Naive thymus-derived CD8-positive, alpha-beta T cell (primary cell): ENCODE measurements at places on chromosomes 11 and 22. TPM values are rescaled to one million over a fixed set of nuclear protein-coding genes. Genes with fewer than 3 reads are reported as not detected.

Gene FOLH1
- not detected for total RNA-seq

Gene KRTAP5-2
- not detected for total RNA-seq

Gene MS4A8
- total RNA-seq, result not detected

DNA sequence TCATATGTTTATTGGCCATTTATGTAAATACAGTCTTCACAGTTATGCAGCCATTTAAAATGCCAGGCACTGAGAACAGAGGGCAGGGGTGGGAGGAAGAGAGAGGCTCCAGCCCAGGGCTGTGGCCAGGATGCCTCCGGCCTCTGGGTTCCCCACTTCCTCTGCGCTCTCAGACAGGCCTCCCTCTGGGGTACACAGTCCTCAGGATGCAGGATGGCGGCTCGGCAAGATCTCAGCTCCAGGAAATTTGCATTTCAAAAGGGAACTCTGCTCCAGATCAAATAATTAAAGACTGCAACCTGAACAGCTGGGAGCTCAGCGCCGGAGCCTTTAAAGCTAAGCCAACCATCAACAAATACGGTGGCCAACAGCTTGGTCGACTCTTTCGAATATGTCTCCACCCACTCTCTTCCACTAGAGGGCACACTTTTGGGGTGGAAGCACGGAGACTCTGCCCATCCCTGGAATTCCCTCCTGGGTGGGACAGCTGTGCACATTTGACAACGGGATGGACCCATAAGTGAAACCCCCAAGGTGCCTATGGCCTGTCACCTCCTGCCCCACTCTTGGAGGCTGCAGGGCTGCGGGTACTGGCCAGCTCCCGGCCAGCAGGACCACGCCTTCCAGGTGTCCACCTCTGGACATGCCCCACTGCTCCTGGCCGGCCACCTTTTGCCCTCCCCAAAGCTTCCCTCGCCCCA is 1044.7 kb downstream of the BRD1 start:
- DNase-seq, result no peak

DNA sequence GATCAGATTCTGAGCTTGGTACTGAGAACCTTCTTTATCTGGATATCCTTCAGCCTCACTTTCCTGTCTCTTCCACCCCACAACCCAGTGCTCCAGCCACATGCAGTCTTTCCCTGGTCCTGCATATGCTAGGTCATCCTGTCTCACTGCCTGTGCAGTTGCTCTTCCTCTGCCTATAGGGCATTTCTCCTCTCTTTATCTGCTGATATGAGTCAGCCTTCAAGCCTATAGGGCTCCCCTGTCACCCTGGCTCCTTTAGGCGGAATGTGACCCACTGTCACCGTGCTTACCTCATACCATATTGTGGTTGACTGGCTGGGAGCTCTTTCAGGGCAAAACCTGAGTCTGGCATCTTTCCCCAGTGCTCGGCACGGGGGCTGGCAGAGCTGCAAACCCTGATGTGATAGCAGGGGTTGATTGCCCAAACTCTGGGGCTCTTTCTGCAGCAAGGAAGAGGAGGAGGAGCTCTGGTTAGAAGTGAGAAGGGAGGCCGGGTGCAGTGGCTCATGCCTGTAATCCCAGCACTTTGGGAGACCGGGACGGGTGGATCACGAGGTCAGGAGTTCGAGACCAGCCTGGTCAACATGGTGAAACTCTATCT is 26.3 kb downstream of the MEI1 start:
- DNase-seq, result no peak

DNA sequence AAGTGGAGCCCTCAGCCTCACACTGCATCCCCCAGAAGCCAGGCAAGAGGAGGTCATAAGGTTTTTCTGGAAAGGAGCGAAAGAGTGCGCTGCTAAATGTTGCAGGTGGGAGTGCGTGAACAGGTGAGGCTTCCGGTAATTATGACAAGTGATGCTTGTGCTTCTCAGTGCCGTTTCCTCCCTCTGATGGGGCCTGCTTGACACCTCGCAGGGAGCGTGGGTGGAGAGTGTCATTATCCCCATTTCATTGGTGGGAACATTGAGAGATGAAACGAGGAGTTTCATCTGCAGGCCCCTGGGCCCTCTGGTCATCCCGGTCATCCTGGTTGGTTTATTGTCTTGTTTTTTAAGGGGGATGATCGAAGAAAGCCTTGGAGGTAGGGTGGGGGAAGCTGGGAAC is 57.5 kb downstream of the BCR start:
- DNase-seq, result no peak

- no peak for DNase-seq
Measured at GRCh38 chr11:66073669-66074068, 3.6 kb downstream of the PACS1 start.
